Hematopoietic multipotent progenitor cell treated with erythropoietin and hydrocortisone succinate and interleukin-3 and kit ligand, for 17 days (in vitro differentiated cells): ENCODE measurements at places on chromosomes 1 and 21.

GRCh38 chr21:15066123-15066575, 1.3 kb upstream of the NRIP1 start:
- DNase-seq = peak; percentile 9

DNA sequence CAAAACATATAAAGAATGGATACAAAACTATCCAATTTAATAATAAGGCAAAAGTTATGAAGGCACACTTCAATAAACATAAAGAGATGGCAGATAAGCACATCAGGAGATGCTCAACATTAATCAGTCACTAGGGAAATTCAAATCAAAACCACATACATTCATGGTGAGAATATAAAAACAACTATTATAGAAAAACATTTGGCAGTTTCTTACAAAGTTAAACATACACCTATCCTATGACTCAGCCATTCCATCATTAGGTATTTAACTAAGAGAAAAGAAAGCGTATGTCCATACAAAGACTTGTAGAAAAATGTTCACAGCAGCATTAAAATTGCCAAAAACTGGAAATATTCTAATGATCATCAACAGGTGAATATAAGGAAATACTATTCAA, 44.3 kb downstream of the KIFAP3 start:
- DNase-seq = no peak

- DNase-seq = no peak
Observed at GRCh38 chr1:200891774-200892157, 2.9 kb upstream of the INAVA start.

DNA sequence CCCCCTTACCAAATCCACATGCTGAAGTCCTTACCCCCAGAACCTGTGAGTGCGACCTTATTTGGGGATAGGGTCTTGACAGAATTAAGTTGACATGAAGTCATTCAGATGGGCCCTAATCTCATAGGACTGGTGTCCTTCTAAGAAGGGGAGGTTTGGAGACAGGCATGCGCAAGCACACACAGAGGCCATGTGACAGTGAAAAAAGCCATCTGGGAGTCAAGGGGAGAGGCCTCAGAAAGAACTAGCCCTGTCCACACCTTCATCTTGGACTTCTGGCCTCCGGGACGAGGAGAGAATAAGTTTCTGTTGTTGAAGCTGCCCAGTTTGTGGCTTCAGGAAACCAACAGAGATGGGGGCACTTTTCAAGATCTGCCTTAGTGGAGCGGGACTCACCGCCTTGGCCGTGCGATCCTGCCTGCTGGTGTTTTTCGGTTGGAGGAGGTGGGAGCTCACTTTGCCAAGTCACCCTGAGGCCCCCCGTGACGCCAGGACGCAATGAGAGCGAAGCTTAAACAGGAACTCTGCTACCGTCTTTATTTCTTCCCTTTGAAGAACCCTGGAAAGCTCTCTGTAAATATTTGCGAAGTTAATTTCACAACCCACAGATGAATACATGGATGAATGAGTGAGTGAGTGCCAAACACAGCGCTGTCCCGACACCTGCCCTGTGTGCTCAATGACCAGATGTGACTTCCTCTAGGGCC, 42.5 kb upstream of the C1orf174 start:
- DNase-seq = no peak

GRCh38 chr1:111731956-111732355, 7.2 kb downstream of the INKA2 start:
- DNase-seq = no peak

- no peak for DNase-seq
Observed at GRCh38 chr1:228977741-228978140, 242.5 kb downstream of the RHOU start.

DNA sequence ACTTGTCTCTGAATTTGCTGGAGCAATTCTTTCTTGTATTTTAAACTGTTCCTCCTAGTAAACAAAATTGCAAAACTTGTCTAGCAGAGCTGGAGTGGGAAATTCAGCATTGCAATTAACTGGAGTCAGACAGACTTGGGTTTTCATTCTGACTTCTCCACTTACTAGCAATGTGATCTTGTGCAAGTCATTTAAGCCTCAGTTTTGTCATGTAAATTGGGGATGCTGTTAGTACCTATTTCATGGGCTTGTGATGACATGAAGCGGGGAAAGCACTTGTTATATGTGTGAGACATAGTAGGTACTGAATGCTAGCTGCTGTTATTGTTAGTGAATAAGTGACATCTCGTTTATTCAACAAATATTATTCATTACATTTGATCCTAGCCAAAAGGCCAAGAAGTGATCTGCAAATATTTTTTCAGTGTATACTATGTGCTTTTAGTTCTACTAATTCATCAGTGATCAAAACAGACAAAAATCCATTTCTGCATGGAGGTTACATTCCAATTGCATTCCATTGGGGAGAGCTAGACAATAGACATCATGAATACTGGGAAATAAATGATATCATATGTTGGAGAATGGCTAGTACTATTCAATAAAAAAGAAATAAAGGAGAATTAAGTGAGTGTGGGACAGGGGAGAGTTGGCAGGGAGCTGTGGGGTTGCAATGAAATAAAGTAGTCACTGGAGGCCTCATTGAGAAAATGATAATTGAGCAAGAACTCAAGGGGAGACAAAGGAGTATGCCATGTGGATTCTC, 47.1 kb downstream of the CACHD1 start:
- DNase-seq = no peak

DNA sequence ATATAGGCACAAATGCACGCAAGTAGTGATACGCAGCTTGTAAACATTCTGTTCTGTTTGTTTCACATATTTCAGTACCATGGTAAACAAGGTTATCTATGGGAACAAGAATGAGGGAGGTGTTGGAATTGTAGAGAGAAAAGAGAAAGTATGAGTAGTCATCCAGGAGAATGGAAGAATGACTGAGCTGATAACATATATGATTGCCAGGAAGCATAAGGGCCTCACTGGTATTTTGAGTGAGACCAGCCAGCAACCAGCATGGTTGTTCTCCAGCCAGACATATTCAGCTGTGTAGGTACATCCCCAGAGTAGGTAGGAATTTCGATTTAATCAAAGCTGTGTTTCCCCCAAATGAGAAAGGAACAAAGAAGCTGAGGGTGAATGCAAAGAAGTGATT, 58.9 kb upstream of the ARTN start:
- no peak for DNase-seq

- DNase-seq = peak; percentile 28
Observed at GRCh38 chr21:32994305-32994704, 31.4 kb upstream of the OLIG2 start.

DNA sequence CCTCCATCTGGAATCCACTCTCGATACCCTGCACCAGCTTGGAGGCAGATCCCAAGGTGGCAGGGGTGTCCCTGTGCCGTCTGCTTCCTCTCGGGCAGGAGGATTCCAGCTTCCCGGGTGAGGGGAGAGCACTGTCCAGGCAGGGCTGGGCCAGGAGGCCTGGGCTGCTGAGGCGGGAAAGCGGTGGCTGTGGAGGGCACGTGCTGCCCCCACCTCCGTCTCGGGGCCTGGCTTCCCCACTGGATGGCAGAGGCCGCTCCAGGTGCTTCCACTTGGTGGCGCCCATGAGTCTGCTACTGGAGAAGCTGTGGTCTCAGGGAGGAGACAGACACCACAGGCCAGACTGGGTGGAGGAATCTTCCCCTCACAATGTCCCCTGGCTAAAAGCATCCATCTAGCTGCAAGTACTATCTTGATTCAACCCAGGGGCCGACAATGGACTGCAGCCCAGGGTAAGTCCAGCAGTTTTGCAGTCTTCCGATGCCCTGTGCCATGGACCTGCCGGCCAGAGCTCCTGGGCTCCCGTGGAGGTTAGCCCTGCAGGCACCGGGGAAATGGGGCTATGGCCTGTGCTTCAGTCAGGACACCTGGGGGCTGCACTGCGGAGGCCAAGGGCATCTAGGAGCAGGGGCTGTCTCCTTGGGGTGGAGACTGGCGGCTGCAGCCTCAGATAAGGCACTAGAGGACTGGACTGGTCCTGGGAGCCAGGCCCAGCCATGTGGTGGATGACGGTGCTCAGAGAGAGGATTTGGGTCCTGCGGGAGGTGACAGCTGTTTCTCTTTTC, 41.3 kb upstream of the EIF4G3 start:
- peak; percentile 46 for DNase-seq

DNA sequence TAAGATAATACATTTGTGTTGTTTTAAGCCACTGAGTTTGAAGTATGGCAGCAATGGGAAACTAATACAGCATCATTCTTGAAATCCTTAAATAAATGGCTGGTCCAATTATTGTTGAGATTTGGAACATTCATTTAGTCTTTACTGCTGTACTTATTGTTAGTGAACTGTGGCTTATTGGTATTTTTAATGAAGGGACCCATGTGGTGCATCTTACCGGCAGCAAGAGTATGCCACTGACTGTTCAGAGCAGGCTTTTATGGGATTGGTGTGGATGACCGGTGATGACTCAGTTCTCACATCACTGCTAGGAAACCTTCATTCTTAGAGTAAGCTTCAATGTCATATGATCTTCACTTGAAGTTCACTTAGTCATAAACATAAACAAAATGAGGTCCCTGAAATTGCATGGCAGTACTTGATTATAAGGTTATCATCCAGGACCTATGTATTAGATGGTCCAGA, 31.5 kb downstream of the PRKAA2 start:
- no peak for DNase-seq

DNA sequence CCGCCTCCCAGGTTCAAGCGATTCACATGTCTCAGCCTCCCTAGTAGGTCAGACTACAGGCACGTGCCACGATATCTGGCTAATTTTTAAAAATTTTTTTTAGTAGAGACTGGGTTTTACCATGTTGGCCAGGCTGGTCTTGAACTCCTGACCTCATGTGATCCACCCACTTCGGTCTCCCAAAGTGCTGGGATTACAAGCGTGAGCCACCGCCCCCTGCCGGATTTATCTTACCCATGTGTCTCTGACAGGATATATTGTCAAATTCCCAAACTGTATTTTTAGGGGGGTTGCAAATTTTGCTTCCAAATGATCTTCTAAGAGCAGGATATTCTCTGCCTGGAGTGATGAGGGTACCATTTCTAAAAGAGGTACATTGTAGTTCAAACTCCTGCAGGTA, 74.3 kb downstream of the KIF26B start:
- no peak for DNase-seq

GRCh38 chr1:36322786-36323635, 434 bp downstream of the EVA1B start:
- DNase-seq = no peak

- no peak for DNase-seq
Observed at GRCh38 chr1:152806576-152806975, at the start of gene LCE1C. Gene LCE1C, minus strand, starts transcription at chr1:152806651. Its CDS starts 1,173 bp downstream, at chr1:152805478.

DNA sequence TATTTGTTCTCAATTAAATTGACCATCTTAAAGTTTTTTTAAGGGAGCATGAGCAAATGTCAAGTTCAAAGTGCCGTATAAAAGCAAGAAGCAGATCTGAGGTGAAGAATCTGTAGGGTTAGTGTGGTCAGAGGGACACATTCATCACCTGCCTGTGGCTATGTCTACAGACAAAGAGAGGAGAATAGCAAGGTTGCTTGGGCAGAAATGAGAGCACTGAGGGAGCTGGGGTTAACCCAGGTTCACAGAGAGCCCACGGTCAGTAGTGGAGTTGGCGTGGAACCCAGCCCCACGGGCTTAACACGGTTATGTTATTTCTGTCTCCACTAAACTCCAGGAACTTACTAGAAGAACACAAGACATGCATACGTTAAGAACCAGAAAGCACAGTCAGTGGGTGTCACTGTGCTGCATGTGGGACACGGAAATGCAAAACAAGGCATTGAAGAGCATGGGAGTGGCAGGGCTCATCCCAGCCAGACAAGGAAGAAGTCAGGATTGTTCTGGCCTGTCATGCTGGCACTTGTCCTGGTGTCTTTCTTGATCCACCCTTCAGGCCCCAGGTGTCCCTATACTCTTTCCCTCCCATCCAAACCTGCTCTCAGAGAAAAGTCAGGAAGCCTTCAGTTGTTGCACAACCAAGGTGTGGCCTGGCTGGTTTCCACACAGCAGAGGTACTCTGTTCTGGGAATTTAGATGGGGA, 95.5 kb upstream of the IVNS1ABP start:
- no peak for DNase-seq

GRCh38 chr21:30257773-30258172, 25.0 kb downstream of the KRTAP24-1 start:
- no peak for DNase-seq

GRCh38 chr1:908661-909060, 15.1 kb upstream of the SAMD11 start:
- DNase-seq = no peak

- DNase-seq = no peak
Observed at GRCh38 chr21:41059871-41060270, 108.1 kb upstream of the BACE2 start.

GRCh38 chr1:226987179-226987536, 47.1 kb downstream of the COQ8A start:
- DNase-seq = no peak

GRCh38 chr1:23149114-23149513, 19.5 kb downstream of the LUZP1 start:
- no peak for DNase-seq

- no peak for DNase-seq
Observed at GRCh38 chr1:45329445-45329844, 2.8 kb downstream of the HPDL start.

GRCh38 chr1:182484067-182484466, 34.1 kb downstream of the RGSL1 start:
- no peak for DNase-seq

DNA sequence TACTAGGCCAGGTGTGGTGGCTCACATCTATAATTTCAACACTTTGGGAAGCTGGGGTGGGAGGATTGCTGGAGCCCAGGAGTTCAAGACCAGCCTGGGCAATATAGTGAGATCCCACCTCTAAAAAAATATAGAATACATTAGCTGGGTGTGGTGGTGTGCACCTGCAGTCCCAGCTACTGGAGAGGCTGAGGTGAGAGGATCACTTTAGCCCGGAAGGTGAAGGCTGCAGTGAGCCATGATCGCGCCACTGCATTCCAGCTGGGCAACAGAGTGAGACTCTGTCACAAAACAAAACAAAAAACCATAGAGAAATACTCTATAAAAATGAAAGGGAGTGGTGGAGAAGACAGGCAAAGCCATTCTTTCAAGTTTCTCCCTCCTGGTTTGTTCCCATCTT, 62.1 kb downstream of the EYA3 start:
- no peak for DNase-seq

GRCh38 chr1:216626394-216627067, 96.7 kb downstream of the ESRRG start:
- DNase-seq = no peak

DNA sequence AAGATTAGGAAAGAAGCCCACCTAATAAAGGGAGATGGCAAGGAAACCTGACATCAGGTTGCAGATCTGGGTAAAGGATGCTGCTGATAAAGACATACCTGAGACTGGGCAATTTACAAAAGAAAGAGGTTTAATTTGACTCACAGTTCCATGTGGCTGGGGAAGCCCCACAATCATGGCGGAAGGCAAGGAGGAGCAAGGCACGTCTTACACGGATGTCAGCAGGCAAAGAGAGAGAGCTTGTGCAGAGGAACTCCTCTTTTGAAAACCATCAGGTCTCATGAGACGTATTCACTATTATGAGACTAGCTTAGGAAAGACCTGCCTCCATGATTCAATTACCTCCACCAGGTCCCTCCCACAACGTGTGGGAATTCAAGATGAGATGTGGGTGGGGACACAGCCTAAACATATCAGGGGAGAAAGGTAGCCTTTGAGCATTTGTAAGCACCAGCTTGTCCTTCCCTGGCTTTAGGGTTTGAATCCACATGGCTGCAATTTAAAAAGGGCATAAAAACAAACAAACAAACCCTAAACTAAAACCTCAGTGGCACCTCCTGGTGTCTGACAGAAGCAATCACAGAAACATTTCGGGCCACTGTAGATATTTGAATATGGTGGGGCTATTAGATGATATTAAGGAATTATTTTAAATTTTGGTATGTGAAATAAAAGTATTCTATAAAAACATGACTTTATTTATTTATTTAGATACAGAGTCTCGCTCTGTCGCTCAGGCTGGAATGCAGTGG, 33.1 kb downstream of the SLC2A7 start:
- no peak for DNase-seq
